ENCODE measurements at places on chromosomes 4 and X.
A peak's percentile ranks its signal among the peaks of the same experiment; 100 is the strongest.

DNA sequence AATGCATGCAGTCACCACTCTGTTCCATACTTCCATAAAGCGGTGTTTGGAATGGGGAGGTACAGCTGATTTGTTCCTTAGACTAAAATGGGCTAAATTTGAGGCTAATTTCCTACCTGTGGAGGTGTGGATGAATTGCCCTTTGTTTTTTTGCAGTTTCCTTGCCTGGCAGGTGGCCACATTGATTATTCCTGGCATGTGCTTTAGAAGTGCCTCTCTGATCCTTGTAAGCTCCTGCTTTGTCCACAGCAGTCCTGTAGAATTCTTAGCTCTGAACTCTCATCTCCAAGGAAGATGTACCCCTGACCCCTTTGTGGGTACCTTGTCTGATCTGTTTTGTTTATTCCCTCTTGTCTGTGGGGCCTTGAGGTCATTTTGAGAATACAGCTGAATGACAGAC lies 136.8 kb downstream of the ADGRL3 start:
- no peak for DNase-seq

DNA sequence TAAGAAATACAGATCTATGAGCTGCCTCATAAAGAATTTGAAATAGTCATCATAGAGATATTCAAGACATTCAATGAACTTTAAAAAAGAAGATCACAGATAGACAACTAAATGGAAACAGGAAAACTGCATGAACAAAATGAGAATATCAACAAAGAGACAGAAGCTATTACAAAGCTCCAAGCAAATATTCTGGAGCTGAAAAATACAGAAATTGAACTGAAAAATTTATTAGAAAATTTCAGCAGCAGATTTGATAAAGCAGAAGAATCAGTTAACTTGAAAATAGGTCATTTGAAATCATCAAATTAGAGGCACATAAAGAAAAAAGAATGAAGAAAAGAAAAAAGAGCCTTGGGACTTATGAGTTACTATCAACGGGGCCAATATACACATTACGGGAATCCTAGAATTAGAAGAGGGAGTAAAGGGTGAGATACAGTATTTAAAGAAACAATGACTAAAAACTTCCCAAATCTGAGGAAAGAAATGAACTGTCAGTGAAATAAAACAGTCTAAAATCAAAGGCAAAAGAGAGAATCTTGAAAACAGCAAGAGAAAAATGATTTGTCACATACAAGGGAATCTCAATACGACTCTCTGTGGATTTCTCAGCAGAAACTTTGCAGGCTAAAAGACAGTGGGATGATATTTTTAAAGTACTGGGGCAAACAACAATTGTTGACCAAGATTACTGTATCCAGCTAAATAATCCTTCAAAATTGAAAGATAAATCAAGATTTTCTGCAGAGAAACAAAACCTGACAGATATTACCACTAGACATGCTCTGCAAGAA lies 641.6 kb downstream of the ANKRD50 start:
- DNase-seq: no peak

DNA sequence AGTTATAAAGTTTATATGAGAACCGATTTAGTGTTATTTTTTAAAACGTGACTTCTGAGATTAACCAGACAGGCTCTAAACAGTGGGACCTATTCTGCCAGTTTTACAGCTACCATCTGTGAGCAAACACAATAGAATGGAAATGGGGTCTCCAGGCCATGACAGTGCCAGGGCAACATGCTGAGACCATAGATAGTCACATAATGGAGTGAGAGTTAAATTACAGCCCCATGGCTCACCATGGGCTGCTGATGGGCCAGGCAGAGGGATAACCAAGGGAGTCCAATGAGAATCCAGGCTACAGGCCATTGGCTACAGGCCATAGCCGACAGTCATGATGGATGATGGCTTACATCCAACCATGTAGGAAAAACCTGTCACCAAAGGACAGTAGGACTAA lies 183.5 kb upstream of the NDP start:
- DNase-seq: no peak

GRCh38 chr4:139317635-139318034 lies 15.4 kb upstream of the NDUFC1 start:
- no peak for DNase-seq

GRCh38 chr4:24769571-24769970 lies 25.8 kb upstream of the SOD3 start:
- no peak for DNase-seq

DNA sequence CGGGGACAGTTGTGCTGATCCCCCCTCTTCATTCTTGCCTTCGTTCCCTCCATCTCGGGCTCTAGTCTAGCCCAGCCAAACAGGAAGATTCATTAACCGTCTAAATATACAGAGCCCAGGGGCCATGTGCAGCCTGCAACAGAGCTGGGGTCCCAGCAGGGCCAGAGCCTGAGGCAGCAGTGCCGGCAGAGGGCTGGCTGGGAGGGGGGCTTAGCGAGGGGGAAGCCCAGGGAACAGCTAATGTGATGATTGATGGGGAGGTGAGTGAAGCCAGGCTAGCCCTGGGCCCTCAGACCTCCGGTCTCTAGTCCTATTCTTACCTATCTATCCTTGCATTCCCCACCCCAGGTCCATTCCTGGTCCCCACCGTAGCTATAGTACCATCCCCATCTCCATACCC lies 22.3 kb downstream of the EFNB1 start:
- DNase-seq: no peak

- peak; percentile 51 for DNase-seq
Measured at GRCh38 chrX:129058405-129058804, 464.9 kb downstream of the SMARCA1 start.

GRCh38 chrX:103063918-103064434 lies at the start of gene BEX1:
TSS of gene BEX1 (minus strand) at chrX:103064171. CDS start at chrX:103063274, 897 bp downstream.
- peak; percentile 0 for DNase-seq
